ENCODE measurements at places on chromosomes 16 and 17. TPM values are rescaled to one million over a fixed set of nuclear protein-coding genes. Genes with fewer than 3 reads are reported as not detected.
A peak's percentile ranks its signal among the peaks of the same experiment; 100 is the strongest.

- no peak for DNase-seq
Measured at GRCh38 chr16:80812593-80812992, 8.2 kb upstream of the CDYL2 start.

DNA sequence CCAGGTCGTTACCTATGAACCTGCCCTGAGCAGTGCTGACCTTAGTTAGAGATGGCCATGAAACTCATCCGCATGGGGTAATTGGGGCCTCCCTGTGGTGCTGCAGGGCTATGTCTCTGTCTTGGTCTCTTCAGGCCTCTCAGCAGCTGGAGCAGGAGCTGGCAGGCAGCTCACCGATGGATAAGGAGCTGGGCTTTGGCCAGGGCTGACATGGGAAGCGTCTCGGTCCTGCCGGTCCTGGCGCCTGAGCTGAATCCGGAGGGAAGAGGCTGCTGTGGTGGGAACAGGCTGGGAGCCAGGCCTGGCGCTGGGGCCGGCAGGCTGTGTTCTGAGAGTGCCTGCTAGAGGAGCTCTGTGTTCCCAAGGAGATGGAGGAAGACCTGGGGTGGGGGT lies 10.1 kb downstream of the IL32 start:
- no peak for DNase-seq

The HEATR9 gene
- total RNA-seq = not detected

DNA sequence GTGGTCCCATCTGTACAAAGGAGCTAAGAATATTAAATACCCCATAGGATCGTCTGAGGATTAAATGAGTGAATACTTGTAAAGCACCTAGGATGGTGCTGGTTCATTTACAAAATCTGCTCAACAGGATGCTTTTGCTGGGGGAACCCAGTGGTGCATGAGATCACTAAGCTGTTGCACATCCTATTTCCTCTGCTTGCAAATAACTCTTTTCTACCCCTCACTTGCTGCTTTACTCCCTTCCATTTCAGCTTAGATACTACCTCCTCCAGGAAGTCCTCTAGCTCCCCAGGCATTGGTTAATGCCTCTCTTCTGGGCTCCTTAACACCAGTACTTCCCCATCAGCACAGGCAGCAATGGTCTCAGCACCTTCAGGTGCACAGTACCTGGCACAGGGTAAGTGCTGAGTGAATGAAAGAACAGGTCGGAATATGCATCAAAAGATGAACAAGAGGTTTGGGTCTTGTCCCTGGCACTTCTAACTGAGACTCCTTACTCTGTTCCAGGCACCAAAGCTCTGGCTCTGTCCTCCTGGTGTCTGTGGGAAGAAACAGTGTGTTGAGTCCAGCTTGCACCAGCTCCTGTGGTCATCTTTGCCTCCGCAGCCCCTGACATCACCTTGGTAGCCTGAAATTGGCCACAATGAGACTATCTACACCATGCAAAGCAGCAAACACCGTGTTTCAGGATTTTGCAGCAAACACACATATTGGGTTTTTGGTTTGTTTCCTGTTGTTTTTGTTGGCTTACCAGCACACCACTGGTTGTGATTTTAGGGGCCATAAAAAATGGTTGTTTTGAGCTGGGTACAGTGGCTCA lies 24.1 kb upstream of the IL21R start:
- DNase-seq = no peak

The SDR42E1 gene
- 1.6 TPM for total RNA-seq

DNA sequence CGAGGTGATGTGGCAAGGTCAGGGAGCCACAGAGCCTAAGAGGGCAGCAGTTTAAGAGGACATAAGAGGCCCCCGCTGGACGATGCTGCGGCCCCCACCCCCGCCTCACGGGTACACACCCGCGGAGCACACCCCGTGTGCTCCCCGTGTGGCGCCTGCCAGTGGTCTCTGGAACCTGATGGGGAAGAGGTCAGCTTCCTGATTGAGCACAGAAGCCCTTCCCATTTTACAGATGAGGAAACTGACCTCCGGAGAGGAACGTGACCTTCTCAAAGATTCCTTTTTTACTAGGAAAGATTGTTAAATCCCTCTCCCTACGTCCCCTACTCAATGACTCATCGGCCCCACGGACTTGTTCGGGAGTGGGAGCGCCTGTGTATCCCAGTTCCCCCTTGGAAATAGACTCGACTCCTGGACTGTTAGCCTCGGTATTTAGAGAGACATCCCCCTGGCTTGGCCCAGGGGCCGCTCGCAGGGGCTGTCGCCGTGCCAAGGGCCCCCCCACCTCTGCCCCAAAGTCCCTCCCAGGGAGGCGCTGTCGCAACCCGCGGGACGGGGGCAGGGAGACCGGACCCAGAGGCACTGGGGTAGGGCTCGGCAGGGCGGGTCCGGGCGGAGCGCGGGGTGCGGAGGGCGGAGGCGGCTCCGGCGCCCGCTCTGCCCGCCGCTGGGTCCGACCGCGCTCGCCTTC lies at the start of gene ABCC3:
Gene ABCC3 (plus strand): TSS at position 658 of the 691 bp plus-strand sequence. CDS start 56 bp downstream, outside the sequence.
- DNase-seq = peak; percentile 58

All from Daoy (cell line).